Neuronal stem cell (in vitro differentiated cells): ENCODE measurements at places on chromosomes 7 and 10.

- peaks cover 96% of the 10 kb centered on the region for H3K36me3 ChIP-seq
- no peak for DNase-seq
- H3K4me1 ChIP-seq: no peaks in the 10 kb centered on the region
- no peaks in the 10 kb centered on the region for H3K27me3 ChIP-seq
- no peak overlapping the region for H3K27ac ChIP-seq
Observed at GRCh38 chr10:79298403-79299244, 48.6 kb upstream of the PPIF start.

DNA sequence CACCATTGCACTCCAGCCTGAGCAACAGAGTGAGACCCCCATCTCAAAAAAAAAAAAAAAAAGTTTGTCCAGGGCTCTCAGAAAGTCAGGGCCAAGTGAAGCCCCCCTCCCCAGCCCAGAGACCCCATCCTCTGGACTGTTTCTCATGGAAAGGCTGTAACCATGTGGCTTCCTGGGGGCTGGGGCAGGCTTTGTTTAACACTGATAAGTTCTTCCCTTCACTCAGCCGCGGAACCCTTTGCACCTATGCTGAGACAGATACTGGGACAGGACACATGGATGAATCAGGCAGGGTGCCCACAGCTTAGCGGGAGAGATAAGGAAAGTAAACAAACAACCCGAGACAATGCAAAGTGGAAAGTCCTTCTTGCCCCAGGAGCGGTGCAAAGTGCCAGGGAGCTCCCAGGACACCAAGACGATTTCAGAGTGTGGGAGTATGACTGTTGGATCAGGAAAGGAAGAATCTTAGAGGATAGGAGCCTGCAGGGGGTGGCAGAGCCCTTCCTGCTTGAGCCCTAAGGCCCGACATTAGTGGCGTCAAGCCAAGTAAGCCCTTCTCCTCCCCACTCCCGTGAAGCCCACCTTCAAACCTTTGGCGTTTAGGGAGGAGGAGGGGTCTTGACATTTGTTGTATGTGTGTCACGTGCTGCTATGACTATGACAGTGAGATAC, 11.6 kb downstream of the MLXIPL start:
- no peaks in the 10 kb centered on the region for H3K36me3 ChIP-seq
- DNase-seq: no peak
- H3K4me1 ChIP-seq: no peaks in the 10 kb centered on the region
- no peak overlapping the region for H3K4me3 ChIP-seq
- H3K27me3 ChIP-seq: peaks cover 2% of the 10 kb centered on the region

GRCh38 chr10:7958442-7958841, 96.0 kb upstream of the GATA3 start:
- H3K36me3 ChIP-seq: no peaks in the 10 kb centered on the region
- H3K27me3 ChIP-seq: no peaks in the 10 kb centered on the region
- H3K4me1 ChIP-seq: peaks cover 1% of the 10 kb centered on the region
- H3K27ac ChIP-seq: no peak overlapping the region
- no peak overlapping the region for H3K4me3 ChIP-seq

DNA sequence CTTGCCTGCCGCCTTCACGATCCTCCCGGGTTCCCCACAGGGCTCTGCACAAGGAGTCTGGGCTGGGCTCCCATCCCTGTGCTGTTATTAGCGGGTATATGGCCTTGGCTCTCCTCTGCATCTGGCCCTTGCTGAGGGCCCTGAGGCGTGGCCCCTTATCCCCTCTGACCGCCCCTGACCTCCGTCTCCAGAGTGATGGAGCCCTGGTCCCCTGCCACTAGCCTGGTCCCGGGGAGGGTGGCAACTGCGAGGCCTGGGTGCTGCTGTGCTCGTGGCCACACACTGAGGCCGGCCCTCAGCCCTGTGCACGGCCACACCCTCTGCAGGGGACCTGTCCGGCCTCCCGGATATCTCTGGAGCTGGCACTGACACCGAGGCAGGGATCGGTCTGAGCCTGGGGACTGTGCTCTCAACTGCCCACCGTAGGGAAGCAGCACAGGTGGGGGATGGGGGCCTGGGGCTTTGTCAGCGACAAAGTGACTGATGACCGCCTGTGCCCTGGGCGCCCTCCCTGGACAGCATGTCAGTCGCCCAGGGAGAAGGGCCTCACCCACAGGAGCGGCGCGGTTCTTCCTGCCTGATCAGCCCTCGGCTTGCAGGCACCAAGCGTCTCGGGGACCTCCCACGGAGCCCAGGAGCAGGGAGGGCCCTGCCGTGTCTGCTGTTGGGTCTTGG, 72.4 kb downstream of the NKX6-2 start:
- peaks cover 6% of the 10 kb centered on the region for H3K36me3 ChIP-seq
- no peak for DNase-seq
- peak overlapping the region; percentile 1 for H3K4me3 ChIP-seq
- no peak overlapping the region for H3K27ac ChIP-seq
- H3K27me3 ChIP-seq: no peaks in the 10 kb centered on the region

DNA sequence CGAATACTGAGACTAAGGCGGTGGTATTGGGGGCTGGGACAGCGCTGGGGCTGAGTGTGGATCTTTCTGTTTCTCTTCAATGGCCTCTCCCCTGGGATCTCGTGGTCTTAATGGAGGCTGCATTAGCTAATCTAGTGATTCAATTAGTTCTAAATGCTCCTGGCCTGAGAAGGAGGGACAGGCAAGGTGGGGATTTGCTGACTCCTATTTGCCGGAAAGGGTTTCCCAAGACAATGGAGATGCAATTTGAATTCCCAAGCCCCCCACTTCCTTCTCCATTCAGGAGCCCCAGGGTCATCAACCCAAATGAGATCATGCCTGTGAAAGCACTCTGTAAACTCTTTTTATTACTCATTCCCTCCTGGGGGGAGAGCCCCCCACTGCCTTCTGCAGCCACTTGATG, 111.7 kb upstream of the PLXNA4 start:
- H3K4me1 ChIP-seq: peaks cover 5% of the 10 kb centered on the region
- peak overlapping the region; percentile 5 for H3K27ac ChIP-seq
- H3K36me3 ChIP-seq: no peaks in the 10 kb centered on the region
- H3K27me3 ChIP-seq: no peaks in the 10 kb centered on the region
- no peak for DNase-seq

- H3K4me1 ChIP-seq: peaks cover 22% of the 10 kb centered on the region
- DNase-seq: no peak
- H3K27ac ChIP-seq: no peak overlapping the region
- H3K36me3 ChIP-seq: no peaks in the 10 kb centered on the region
Observed at GRCh38 chr10:7085913-7086589, 324.8 kb downstream of the SFMBT2 start.

DNA sequence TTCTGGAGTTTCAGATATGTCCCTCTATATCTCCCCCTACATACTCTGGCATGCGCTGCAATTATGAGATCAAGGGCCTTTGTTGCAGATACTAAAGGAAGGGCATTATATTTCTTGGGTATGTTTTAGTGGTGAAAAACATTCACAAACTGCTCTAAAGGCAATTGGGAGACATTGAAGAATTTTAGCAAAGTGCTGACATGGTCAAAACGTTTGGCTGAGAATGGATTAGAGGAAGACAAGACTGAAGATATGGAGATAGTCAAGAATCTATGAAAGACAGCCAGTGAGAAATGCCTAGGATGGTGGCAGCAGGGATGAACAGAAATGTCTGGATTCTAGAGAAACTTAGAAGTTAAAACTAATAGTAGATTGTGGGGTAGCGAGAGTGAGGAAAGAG, 104.5 kb upstream of the CABCOCO1 start:
- H3K27ac ChIP-seq: no peak overlapping the region
- H3K4me1 ChIP-seq: no peaks in the 10 kb centered on the region
- no peak for DNase-seq
- H3K36me3 ChIP-seq: no peaks in the 10 kb centered on the region
- no peaks in the 10 kb centered on the region for H3K27me3 ChIP-seq

GRCh38 chr10:97647556-97647955, 7.1 kb downstream of the PI4K2A start:
- no peak for DNase-seq
- peaks cover 9% of the 10 kb centered on the region for H3K4me1 ChIP-seq
- H3K27ac ChIP-seq: no peak overlapping the region
- H3K36me3 ChIP-seq: peaks cover 75% of the 10 kb centered on the region

DNA sequence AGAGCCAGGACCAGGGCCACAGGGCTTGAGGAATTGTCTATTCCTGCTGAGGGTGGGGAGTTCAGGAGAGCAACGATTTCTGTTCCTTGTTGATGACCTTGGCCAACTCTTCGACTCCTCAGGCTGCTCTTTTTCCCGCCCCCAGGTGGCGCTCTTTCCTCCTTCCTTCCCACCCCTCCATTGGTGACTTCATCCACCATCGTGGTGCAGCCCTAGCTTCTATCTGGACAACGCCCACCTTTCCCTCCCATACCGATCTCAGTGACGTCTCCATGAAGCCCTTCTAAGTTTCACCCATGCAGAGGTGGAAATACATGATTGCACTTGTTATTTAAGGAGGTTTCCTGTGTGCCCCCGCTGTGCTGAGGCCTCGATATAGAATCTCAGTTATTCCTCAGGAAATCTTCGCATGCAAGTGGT, 22.1 kb upstream of the CARD11 start:
- H3K4me3 ChIP-seq: no peak overlapping the region
- DNase-seq: peak; percentile 20
- no peaks in the 10 kb centered on the region for H3K27me3 ChIP-seq
- H3K4me1 ChIP-seq: no peaks in the 10 kb centered on the region
- H3K36me3 ChIP-seq: no peaks in the 10 kb centered on the region

DNA sequence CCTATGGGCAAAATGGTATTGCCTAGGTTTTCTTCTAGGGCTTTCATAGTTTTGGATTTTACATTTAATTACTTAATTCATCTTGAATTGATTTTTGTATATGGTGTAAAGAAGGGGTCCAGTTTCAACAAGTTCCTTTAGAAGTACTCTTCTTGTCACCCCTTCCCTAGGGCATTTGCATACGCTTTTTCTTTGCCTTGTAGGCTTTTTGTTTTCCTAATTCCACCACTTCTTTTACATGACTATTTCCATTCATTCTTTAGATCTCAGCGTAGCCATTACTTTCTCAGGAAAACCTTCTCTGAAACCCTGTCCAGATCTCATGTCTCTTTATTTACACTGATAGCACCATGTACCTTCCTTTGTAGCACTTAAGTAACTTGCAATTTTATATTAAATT, 648.6 kb downstream of the XPNPEP1 start:
- H3K36me3 ChIP-seq: no peaks in the 10 kb centered on the region
- no peak for DNase-seq
- no peak overlapping the region for H3K27ac ChIP-seq
- no peaks in the 10 kb centered on the region for H3K4me1 ChIP-seq
- no peaks in the 10 kb centered on the region for H3K27me3 ChIP-seq

- no peaks in the 10 kb centered on the region for H3K27me3 ChIP-seq
- no peak overlapping the region for H3K27ac ChIP-seq
- H3K4me3 ChIP-seq: no peak overlapping the region
- peaks cover 27% of the 10 kb centered on the region for H3K36me3 ChIP-seq
- H3K4me1 ChIP-seq: no peaks in the 10 kb centered on the region
Observed at GRCh38 chr7:96308950-96309263, 13.0 kb downstream of the SLC25A13 start.

- no peak overlapping the region for H3K4me3 ChIP-seq
- H3K27me3 ChIP-seq: no peaks in the 10 kb centered on the region
- no peaks in the 10 kb centered on the region for H3K36me3 ChIP-seq
- peaks cover 13% of the 10 kb centered on the region for H3K4me1 ChIP-seq
- DNase-seq: no peak
- no peak overlapping the region for H3K27ac ChIP-seq
Observed at GRCh38 chr7:25842201-25842733, 309.7 kb upstream of the NFE2L3 start.

DNA sequence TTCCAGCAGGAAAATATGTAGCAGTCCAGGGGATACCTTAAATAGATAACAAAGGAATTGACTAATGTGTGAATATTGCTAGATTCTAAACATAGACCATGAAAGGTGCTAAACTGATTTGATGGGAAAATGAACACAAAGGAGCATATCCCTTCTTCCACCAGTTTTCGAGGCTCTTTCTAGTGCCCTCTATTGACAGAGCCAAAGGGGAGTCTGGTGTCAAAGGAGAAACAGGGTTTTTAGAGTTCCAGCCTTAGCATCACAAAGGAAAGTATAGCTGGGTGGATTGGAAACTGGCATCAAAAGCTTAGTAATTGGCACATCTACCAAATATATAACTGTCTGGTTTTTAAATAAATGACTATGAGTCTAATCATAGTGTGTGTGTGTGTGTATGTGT, 636.8 kb downstream of the ETV1 start:
- no peaks in the 10 kb centered on the region for H3K27me3 ChIP-seq
- no peaks in the 10 kb centered on the region for H3K36me3 ChIP-seq

GRCh38 chr7:157890921-157891401, 554.2 kb downstream of the DNAJB6 start:
- H3K4me3 ChIP-seq: no peak overlapping the region
- no peaks in the 10 kb centered on the region for H3K36me3 ChIP-seq
- no peak overlapping the region for H3K27ac ChIP-seq
- H3K4me1 ChIP-seq: peaks cover 1% of the 10 kb centered on the region
- no peaks in the 10 kb centered on the region for H3K27me3 ChIP-seq

- no peaks in the 10 kb centered on the region for H3K27me3 ChIP-seq
- no peak for DNase-seq
- no peaks in the 10 kb centered on the region for H3K36me3 ChIP-seq
- H3K4me1 ChIP-seq: no peaks in the 10 kb centered on the region
- no peak overlapping the region for H3K4me3 ChIP-seq
Observed at GRCh38 chr7:117665368-117665767, 185.5 kb downstream of the CFTR start.

- DNase-seq: no peak
- H3K4me3 ChIP-seq: no peak overlapping the region
- H3K27ac ChIP-seq: no peak overlapping the region
Observed at GRCh38 chr7:46746695-46747687, 825.9 kb upstream of the IGFBP3 start.

DNA sequence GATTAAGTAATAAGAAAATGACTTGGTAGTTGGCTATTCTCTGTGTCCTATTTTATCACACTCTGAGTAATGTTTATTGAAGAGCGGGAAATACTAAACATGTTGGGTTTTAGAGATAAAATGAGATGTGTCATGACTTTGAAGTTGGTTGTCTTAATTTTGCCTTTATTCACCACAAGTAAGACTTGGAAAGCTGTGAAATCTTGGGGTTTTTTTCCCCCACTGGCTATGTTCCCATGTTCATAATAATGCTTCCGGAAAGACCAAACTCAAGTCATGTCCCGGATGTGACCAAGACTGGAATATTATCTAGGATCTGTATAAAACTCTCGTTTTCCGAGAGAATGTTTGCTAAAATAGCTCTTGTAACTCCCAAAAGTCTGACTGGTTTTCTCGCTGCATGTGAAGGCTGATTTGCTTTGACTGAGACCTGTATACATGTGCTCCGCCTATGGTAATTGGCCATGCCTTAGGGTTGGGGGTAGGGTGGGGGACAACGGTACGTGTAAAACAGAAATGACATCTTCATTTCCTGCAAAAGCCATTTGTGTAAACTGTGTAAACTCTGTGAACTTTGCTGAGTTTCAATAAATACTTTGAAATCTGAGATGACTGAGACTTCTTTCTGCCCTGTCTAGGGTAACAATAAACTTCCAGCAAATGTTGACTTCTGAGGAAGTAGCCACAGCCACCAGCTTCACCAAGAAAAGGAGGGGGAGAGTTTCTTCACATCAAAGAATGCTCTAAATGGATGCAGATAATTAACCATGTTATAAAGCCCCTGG, 169.6 kb downstream of the ZNF365 start:
- no peak for DNase-seq
- H3K36me3 ChIP-seq: no peaks in the 10 kb centered on the region
- no peaks in the 10 kb centered on the region for H3K27me3 ChIP-seq
- no peak overlapping the region for H3K27ac ChIP-seq
- no peaks in the 10 kb centered on the region for H3K4me1 ChIP-seq
